ENCODE measurements at places on chromosomes 4 and X.

GRCh38 chrX:140389331-140389730 lies 115.5 kb downstream of the SOX3 start:
- DNase-seq: no peak

DNA sequence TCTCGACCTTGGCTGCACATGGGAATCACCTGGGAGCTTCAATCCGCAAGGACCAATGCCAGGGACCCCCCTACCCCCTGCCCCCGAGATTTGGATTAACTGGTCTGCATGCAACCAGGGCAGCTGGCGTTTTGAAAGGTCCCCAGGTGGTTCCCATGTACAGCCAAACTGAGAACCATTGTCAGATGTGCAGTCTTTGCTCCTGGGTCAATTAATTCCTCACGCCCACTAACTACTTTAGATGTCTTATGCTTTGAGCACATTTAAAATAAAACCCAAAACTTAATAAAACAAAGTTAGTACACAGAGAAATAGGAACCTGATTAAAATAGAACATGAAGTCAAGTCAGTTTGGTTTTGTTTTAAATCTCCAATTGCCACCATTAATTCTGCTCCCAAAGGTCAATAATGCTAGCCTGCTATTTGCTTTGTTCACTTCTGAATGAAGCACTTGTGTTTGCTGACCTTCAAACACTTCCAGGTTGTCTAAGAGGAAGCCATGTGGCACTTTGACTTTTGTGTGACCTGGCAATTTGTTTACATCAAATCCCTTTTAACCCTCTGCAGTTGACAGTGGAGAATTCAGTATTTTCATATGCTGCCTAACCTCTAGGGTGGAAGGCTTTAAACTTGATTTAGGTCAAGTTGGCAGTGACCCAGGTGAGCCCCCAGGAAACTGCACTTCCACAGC lies 27.2 kb upstream of the TMSB4X start:
- DNase-seq: no peak

- no peak for DNase-seq
These were observed 100.6 kb downstream of the LUZP4 start for GRCh38 chrX:115390078-115390477.

DNA sequence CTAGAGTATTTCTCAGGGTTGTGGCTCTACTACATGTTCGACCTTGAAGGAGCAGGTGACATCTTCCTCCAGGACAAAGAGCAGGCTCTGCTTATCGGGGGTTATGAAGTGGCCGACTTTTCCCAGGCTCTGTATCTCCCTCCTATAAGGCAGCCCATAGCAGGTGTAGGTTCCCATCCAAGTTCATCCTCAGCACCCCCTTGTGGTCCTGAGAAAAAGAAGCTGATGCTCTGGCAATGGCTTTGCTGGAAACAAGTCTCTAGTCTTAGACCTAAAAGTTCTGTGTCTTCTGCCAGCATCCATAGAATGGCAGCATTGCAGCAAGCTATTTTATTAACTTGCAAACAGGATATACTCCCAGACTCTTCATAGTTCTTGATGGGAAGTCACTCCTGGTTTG lies 836.6 kb upstream of the PRKX start:
- DNase-seq: no peak

- no peak for DNase-seq
These were observed 46.0 kb upstream of the GUCY1A1 start for GRCh38 chr4:155620637-155621036.

DNA sequence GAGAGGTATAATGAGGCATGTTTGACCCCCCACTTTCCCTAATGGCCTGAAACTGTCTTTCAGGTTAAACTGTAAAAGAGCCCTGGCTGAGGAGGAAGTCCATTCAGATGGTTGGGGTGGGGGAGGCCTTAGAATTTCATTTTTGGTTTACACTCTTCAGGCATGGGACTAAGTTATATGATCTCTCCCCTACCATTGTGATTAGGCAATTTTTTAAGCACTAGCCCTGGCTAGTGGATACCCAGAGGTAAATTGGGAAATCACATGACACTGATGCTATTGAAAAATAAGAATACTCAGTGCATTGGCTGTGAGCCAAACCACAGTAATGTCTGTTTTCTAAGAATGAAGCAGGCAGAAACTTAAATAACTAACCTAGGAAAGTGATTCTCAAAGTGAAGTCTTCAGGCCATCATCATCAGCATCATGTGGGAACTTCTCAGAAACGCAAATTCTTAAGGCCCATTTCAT lies 149.7 kb downstream of the RRAGB start:
- DNase-seq: no peak

GRCh38 chr4:159540501-159540900 lies 437.6 kb downstream of the RAPGEF2 start:
- no peak for DNase-seq

GRCh38 chr4:145234091-145234706 lies 53.8 kb upstream of the OTUD4 start:
- no peak for DNase-seq

DNA sequence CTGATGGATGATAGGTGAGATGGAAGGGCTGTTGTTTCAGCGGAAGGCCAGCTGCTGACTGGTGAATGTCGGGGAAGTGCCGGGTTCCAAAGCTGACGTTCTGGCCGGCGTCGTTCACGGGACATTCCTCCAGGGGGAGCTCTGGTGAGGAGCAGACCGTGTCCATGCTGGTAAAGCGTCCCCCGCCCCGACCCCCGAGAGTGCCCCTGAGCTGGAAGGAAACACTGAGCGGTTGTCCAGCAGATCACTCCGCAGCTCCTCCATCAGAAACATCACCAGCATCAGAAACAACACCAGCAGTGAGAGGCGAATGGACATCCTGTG lies 18.6 kb upstream of the ADRA2C start:
- DNase-seq: no peak

GRCh38 chr4:177480795-177481194 lies 38.6 kb upstream of the AGA start:
- no peak for DNase-seq

DNA sequence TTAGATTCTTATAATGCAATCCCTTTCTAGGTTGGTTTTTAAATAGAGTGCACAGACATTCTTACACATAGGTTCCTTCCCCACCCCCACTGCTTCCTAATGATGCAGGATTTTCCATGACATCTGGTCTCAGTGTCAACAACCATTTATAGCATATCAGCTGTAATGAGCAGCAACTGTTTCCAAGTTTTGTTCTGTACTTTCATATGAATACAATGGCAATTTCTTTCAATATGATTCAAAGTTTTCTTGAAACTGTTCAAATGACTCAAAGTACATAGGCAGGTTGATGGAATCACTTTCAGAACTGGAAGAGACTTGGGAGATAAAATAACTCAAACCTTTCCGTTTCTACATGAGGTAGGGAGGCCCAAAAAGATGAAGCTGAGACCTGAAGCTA lies 220.7 kb downstream of the CAMK2D start:
- DNase-seq: no peak

DNA sequence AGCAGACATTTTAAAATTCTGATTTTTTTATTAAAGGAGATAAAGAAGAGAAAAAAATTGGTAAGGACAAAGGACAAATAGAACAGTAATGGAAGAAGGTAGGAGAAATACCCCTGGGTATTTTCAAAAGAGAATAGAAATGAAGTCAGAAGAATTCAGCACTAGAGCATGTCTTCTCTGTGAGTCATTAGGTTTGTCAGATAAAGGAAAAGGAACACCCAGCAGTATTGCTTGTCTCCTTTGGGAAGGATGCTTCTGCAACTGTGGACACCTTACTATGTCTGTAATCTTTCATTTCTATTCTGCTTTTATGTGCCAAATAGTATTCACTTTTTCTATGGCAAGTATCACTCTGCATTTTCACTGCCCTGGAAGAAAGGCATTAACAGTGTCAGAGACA lies 24.0 kb upstream of the PCDH7 start:
- no peak for DNase-seq

GRCh38 chr4:55312489-55313101 lies 33.4 kb upstream of the SRD5A3 start:
- DNase-seq: no peak

- no peak for DNase-seq
These were observed 46.4 kb downstream of the PAGE2 start for GRCh38 chrX:55135171-55135570.

GRCh38 chrX:115367455-115367854 lies 77.9 kb downstream of the LUZP4 start:
- DNase-seq: no peak

DNA sequence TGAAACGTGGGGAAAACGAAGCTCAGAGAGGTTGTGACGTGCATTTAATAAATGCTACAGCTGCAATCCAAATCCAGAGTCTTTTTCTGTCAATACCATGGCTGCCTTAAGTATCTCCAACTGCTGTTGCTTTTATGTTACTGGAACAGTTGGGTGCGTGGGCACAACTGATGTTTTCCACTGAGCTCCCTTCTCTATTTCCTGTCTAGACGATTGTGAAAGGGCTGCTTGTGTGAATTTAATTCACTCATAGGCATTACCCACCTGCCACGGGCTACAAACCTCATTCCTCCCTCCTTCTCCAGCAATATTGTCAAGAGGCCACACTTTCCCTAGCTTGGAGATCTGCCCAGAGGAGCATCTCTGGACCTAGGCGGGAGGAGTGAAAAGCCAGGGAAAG lies 526.0 kb downstream of the MID1IP1 start:
- DNase-seq: no peak

GRCh38 chrX:118115953-118116712 lies 477 bp downstream of the KLHL13 start:
- no peak for DNase-seq

DNA sequence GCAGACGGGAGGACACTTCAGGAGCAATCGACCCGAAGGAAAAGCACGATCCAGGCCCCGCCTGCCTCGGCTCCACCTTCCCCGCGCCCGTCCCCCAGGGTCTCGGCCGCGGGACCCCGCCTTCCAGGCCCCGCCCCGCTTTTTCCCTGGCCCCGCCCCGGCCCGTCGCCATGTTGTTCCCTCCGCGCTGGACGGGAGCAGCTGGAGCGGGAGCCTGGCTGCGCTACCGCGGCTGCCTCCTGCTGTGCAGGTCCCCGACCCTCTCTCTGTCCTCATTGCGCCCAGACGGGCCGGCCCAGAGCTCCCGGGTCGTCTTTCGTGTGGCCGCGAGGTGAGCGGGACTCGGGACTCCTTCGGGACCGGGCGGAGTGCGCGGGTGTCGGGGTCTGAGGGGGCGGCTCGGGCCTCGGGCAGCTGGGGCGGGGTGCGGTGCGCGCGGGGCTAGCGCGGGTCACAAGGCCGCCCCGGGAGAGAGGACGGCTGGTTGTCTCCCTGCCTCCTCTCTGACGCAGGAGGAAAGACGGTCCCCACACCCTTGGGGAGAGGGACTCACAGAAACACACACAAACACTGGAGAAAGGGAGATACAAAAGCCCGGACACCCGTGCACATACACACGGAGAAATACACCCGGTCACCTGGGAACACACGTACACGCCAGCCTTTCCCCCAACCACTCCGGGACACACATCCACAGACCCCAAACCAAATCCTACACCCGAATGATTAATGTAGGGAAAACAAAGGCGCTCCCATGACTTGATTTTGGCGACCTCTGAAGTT lies at the start of gene RAB9A:
Gene RAB9A (plus strand): TSS at position 171 of the 783 bp plus-strand sequence. CDS start 19,619 bp downstream, outside the sequence.
- peak; percentile 83 for DNase-seq

DNA sequence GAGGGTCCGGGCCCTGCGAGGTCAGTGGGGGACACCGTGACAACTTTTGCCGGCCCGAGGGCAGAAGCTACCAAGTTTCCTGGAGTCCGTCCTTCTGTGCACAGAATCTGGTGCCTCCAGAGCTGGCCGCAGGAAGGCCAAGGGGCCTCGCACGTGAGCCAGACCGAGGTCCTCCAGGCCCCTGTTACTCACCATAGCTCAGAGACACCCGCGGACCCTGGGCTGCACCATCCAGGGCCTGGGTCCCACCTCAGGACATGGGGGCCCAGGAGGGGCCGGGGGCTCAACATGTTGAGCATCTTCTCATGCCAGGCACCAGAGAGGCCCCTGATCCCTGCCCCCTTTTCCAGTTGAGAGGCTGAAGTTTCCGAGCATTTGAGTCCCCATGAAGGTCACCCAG lies 87.9 kb downstream of the HMX1 start:
- DNase-seq: no peak

DNA sequence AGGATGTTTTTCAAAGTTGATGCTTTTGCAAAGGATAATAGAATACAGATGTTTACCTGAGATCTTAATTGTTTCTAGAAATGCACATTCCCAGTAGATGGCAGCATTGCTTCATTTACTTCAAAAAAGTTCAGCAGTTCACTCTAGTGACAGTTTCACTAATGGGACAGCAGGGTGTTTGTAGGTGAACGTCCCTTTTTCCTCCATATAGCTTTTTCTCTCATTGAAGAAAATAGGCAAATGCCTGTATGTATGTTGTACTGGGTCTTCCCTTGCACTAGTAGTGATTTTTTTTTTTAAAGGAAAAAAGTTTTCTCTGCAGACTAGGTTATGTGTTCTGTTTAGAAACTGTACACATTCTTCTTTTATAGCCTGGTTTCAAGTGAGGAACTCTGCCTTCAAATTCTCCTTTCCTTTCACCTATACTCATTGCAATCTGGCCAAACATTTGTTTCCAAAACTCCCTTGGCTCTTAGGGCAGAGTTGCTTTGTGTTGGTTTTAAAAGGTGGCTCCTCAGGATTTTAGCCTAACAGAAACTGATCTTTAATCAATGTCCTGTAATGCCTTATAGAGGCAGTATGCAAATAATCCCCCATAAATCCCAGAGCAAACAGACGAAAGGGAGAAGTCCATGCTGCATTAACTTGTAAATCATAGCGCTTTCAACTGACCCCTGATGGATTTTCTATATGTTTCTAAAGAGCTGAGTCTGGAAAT lies 86.3 kb downstream of the EGF start:
- no peak for DNase-seq

DNA sequence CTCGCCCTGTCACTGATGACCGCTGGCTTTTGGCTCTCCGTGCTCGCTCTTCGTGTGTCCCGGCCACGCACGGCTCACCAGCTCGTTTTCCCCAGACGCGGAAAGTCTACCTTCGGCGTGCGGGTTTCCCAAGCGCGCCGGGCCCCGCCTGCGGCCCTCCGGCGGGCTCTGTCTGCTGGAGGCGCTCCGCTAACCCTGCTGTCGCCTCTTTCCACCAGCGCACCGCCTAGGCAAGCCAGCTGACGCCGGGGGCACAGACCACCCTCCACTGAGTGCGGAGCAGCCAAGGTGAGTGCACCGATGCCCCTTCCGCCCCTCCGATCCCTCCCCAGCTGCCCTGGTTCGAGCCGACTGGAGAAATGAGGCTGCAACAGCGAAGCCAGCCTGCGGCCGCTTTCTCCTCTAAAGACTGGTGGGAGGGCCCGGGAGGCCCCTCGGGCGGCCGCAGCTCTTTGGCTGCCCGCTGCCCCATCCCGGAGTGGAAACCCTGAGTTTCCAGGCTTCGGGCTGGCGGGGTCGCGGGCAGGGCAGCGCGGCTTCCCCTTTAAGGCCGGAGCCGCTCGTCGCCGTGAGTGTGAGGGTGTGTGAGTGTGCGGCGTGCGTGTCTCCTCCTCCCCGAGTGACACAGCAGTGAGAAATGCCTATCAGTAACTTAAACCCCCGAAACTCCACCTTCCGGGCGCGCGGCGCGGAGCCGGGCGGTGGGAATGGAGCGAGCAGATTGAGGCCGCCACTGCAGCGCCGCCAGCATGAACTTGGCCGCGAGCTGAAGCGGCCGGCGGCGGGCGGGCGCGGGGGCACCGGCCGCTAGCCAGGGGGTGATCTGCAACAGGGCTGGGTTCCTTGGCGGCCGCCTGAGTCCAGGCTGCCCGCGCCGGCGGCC lies at the start of gene MAMLD1:
Gene MAMLD1 (plus strand): TSS at position 719 of the 883 bp plus-strand sequence. CDS start 82,200 bp downstream, outside the sequence.
- DNase-seq: peak; percentile 43

- DNase-seq: no peak
These were observed 67.2 kb downstream of the DCAF12L1 start for GRCh38 chrX:126485409-126485808.

GRCh38 chr4:184745831-184746795 lies 12.2 kb upstream of the CENPU start:
- DNase-seq: no peak

All from GOT3 (cell line).